ENCODE measurements at places on chromosomes 5 and 9. TPM values are rescaled to one million over a fixed set of nuclear protein-coding genes. Genes with fewer than 3 reads are reported as not detected.
A peak's percentile ranks its signal among the peaks of the same experiment; 100 is the strongest.

Gene RNF180
- total RNA-seq: 21.3 TPM

DNA sequence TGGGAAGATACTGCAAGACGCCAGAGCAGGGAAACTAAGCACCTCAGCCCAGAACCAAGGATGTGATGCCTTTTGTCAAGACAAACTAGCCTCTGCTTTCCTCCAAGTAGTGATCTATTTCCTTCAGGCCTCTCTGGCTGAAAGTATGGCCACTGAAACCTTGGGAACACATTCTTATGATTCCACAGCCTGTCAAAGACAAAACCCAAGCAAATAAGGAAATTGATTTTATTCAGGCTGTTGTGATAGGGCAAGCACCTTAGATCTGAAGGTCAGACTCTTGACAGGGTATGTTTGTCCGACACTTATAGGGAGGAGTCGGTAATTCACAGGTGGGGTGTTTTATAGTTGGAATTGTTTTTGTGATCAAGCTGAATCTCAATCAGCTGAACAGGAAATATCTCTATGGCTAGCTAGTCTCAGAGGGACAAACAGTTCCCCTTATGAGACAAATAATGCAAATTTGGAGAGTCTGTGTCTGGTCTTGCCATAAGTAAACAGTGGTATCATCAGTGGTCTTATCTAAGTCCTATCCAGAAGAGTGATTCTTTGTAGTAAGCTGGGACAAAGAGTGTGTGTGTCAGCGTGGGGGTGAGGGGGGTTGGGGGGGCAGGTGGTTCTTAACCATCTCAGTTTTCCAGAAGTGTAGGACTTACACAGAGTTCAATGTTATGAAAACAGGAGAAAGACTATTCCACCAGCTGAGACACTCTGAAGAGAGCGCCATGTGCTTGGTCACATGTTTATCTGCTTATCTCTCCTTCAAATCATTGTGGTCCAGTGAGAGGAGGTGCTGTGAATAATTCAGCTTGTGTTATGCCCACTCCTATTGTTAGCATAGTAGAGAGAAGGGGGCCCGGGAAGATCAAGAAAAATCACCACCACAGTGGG lies 6.7 kb upstream of the ZCCHC10 start:
- DNase-seq: no peak
- no peaks in the 10 kb centered on the region for H3K36me3 ChIP-seq
- no peak overlapping the region for H3K27ac ChIP-seq
- no peaks in the 10 kb centered on the region for H3K4me1 ChIP-seq
- H3K4me3 ChIP-seq: no peak overlapping the region

DNA sequence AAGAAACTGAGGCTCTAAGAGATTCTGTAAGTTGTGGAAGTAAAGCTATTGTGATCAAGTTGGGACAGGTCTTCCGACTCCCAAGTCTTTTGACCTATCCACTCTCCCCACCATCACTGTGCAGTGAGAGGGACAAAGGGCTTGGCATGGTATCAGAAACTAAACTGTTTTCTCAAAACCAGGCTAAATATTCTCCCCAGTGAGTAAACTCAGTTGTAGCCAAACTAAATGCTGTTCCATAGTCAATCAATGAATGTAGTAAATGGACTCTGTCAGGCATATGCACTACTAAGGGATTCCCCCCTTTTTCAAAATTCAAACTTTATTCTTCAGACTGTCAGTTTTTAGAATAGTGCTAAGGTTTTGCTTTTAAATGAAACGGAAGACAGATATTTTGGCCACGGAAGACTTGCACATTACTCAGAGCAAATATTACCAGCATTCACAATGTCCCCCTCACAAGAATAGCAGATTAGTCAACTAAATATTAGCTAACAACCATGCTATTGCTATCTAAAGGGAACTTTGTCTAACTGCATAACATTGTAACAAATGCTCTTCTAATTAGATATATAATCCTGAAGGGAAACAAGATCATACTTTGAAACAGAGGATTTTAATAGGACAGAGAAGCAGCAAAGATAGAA lies 7.1 kb downstream of the PRKAA1 start:
- no peak overlapping the region for H3K4me3 ChIP-seq
- no peak for DNase-seq
- H3K27ac ChIP-seq: no peak overlapping the region

GRCh38 chr9:89738137-89738932 lies 133.5 kb downstream of the GADD45G start:
- no peak overlapping the region for H3K27ac ChIP-seq
- no peaks in the 10 kb centered on the region for H3K4me1 ChIP-seq
- no peaks in the 10 kb centered on the region for H3K36me3 ChIP-seq
- no peak for DNase-seq
- no peak overlapping the region for H3K4me3 ChIP-seq

- no peak overlapping the region for H3K4me3 ChIP-seq
- no peaks in the 10 kb centered on the region for H3K27me3 ChIP-seq
- no peak for DNase-seq
These were observed 1.2 kb downstream of the CKS2 start for GRCh38 chr9:89312222-89312571.

DNA sequence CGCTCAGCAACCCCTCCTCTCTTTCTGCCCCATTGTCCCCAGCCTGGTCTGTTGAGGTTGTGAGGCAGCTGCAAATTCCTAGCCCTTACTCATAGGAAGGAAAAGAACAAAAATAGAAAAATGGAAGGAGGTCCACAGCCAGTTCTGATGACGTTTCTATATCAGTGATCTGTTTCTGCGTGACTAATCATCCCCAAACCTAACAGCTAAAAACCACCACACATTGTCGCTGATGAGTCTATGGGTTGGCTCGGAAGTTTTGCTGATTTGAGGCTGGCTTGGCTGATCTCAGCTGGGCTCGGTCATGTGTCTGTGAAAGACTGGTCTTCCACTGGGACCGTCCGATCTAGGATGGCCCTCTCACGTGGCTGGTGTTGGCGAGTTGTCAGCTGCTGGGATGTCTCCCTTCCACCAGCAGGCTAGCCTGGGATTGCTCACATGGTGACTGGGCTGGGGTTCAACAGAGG lies 200.6 kb upstream of the ZNF618 start:
- H3K36me3 ChIP-seq: no peaks in the 10 kb centered on the region
- no peaks in the 10 kb centered on the region for H3K4me1 ChIP-seq
- no peak overlapping the region for H3K4me3 ChIP-seq
- no peaks in the 10 kb centered on the region for H3K27me3 ChIP-seq
- H3K27ac ChIP-seq: peak overlapping the region; percentile 24
- DNase-seq: peak; percentile 52

DNA sequence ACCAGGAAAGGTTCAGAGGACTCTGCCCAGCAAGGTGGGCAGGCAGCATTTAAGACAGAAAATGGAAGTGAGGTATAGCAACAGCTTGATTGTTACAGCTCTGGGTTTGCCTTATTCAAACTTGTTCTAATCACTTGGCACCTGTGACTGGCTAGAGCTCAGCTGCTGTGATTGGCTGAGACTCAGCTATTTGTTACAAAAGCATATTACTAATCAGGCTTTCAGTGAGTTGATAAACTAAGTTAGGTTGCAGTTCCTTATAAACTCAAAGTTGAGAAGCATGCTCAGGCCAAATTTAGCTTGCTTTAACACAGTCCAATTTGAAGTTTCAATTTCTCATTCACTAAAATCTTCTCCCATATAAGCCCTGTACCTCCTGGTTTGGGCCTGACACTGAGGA lies 56.3 kb downstream of the GDA start:
- H3K27ac ChIP-seq: no peak overlapping the region
- no peaks in the 10 kb centered on the region for H3K27me3 ChIP-seq
- H3K4me3 ChIP-seq: no peak overlapping the region
- no peak for DNase-seq

Gene C9orf152
- 1.6 TPM for total RNA-seq

Gene COL15A1
- 160 TPM for total RNA-seq

Gene ENTPD2
- not detected for total RNA-seq

DNA sequence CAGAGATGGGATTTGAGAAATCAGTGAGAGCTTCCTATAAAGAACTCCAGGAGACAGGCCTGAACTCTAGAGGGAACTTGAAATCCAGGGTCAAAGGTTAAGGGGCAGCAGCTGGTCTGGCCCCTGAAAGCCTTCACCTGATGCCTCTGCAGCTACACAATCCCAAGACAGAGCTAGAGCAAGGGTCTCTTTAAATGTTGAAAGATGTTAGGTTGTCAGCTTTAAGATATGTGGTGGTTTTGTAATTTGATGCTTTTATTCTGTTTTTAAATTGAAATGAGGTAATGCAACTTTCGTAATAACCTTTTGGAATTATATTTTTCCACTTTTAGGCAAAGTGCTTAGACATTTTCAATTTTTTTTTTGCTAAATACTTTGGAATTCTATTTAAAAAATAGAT lies 2.4 kb downstream of the SOWAHA start:
- DNase-seq: no peak
- H3K36me3 ChIP-seq: no peaks in the 10 kb centered on the region
- H3K4me3 ChIP-seq: no peak overlapping the region
- peaks cover 29% of the 10 kb centered on the region for H3K27me3 ChIP-seq

- H3K27me3 ChIP-seq: no peaks in the 10 kb centered on the region
- peak overlapping the region; percentile 72 for H3K27ac ChIP-seq
- no peak for DNase-seq
These were observed 27.6 kb upstream of the LTC4S start for GRCh38 chr5:179766021-179766725.

GRCh38 chr9:33146298-33146697 lies 20.8 kb downstream of the B4GALT1 start:
- no peaks in the 10 kb centered on the region for H3K36me3 ChIP-seq
- no peak overlapping the region for H3K4me3 ChIP-seq
- H3K4me1 ChIP-seq: peaks cover 12% of the 10 kb centered on the region
- no peak overlapping the region for H3K27ac ChIP-seq
- no peaks in the 10 kb centered on the region for H3K27me3 ChIP-seq

DNA sequence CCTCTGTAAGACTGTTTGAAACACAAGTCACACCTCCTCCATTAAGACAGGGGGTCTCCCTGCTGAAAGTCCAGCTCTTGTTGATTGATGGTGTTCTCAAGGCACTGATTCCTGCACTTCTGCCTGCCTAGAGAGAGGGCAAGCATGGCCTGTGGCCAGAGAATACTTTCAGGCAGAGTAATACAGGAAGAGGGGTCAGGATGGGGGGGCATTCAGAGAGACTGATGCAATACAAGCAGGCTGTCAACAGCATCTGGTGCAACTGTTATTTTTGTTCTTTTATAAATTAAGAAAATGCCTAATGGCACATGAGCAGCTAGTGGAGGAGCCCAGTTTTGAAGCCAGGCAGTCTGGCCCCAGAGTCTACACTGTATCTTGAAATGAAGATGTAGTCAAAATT lies 302.2 kb downstream of the DIRAS2 start:
- H3K27ac ChIP-seq: no peak overlapping the region
- H3K27me3 ChIP-seq: no peaks in the 10 kb centered on the region
- no peaks in the 10 kb centered on the region for H3K36me3 ChIP-seq

DNA sequence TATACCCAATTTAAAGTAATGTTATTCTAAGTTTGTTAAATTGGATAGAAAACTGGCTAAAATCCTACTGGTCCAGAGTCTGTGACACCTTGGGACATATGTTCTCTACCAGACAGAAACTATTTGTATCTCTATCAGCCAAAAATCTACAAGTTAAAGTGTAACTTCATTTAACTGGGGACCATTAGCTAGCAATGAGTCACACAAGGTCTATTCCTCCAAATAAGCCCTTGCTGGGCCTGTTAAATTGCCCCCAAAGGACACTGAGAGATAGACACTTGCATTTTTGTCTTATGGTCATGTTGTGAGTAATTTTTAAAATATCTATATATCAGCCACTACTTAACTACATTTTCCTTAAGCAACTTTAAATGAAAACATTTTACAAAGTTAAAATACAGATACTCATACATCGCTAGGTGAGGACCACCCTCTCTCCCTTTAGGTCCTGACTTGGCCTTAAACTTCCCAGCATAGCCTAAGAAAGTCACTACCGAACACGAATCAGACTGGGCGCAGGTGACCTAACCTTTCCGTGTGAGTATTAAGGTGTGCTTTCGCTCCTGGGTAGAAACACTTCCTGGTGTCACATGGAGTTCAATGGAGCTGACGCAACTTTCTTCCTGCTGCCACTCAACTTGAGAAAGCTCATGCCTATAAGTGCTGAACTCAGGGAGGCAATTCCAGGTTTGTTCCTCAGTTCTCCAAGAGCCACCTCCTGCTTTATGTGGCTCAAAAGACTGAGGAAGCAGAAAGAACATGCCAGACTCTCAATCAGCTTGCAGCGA lies 249.1 kb downstream of the DIRAS2 start:
- H3K36me3 ChIP-seq: no peaks in the 10 kb centered on the region
- no peak overlapping the region for H3K4me3 ChIP-seq
- no peak for DNase-seq
- H3K27me3 ChIP-seq: no peaks in the 10 kb centered on the region
- no peaks in the 10 kb centered on the region for H3K4me1 ChIP-seq
- H3K27ac ChIP-seq: no peak overlapping the region

- no peak for DNase-seq
- H3K4me3 ChIP-seq: no peak overlapping the region
- no peaks in the 10 kb centered on the region for H3K36me3 ChIP-seq
- no peak overlapping the region for H3K27ac ChIP-seq
- no peaks in the 10 kb centered on the region for H3K27me3 ChIP-seq
These were observed 812.1 kb downstream of the EFNA5 start for GRCh38 chr5:106858616-106859015.

- no peaks in the 10 kb centered on the region for H3K36me3 ChIP-seq
- H3K27ac ChIP-seq: no peak overlapping the region
- no peak for DNase-seq
- no peak overlapping the region for H3K4me3 ChIP-seq
- peaks cover 54% of the 10 kb centered on the region for H3K4me1 ChIP-seq
These were observed 8.7 kb downstream of the NACC2 start for GRCh38 chr9:136086213-136086881.

- no peaks in the 10 kb centered on the region for H3K36me3 ChIP-seq
- peak overlapping the region; percentile 57 for H3K27ac ChIP-seq
- DNase-seq: peak; percentile 68
- no peaks in the 10 kb centered on the region for H3K4me1 ChIP-seq
- H3K4me3 ChIP-seq: no peak overlapping the region
- H3K27me3 ChIP-seq: no peaks in the 10 kb centered on the region
These were observed 95.1 kb downstream of the DAPK1 start for GRCh38 chr9:87592554-87593358.

DNA sequence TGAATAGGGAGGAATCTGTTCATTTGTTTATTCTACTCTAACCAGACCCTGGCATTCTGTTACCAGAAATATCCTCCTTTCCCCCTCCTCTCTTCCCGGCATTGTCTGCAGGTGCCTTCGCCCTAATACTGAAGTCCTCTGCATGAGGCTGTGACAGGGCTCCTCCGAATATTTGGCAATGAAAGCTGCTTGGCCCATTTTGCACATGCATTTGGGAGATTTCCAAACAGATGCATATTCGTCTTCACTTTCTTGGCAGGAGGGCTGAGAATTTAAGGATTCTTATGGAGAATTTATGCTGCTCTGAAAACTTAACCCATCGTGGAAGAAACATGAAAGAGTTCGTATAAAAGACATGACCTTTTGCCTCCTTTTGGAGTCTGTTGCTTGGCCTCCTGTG lies 484.0 kb downstream of the ZNF608 start:
- H3K36me3 ChIP-seq: no peaks in the 10 kb centered on the region
- H3K4me1 ChIP-seq: no peaks in the 10 kb centered on the region

Gene GABRP
- total RNA-seq: 7.7 TPM

Gene PTTG1
- 40.0 TPM for total RNA-seq
